ENCODE measurements at places on chromosomes 4 and X. TPM values are rescaled to one million over a fixed set of nuclear protein-coding genes. Genes with fewer than 3 reads are reported as not detected.

- DNase-seq: no peak
These were observed 56.3 kb downstream of the MSN start for GRCh38 chrX:65723706-65724105.

GRCh38 chrX:76433219-76433618 lies 5.7 kb downstream of the MAGEE1 start:
- DNase-seq: no peak

Gene CLNK
- total RNA-seq: not detected

Gene SPANXN3
- total RNA-seq: not detected

Gene PRPS2
- total RNA-seq: 79.7 TPM

Gene GC
- total RNA-seq: not detected

Gene MAGEC3
- total RNA-seq: not detected

Measured in G401 (cell line).